ENCODE measurements at places on chromosomes 2 and 18.

DNA sequence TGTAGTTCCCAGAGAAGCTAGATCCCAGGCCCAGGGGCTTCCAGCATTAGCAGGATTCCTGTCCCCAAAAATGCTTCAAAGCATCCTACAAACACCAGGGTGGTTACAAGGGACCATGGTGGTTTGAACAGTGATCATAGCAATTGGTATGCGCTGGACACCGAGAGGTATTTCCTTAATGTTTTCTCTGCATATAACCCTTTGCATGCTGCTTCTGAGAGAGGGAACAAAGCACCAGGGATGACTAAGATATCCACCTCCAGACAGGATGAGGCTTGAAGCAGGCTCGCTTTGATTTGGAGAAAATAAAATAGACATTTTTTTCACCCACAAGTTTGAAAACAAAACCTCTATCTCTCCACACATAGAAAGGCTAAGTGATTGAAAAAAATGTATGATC, 50.5 kb upstream of the TSPYL6 start:
- DNase-seq = no peak

DNA sequence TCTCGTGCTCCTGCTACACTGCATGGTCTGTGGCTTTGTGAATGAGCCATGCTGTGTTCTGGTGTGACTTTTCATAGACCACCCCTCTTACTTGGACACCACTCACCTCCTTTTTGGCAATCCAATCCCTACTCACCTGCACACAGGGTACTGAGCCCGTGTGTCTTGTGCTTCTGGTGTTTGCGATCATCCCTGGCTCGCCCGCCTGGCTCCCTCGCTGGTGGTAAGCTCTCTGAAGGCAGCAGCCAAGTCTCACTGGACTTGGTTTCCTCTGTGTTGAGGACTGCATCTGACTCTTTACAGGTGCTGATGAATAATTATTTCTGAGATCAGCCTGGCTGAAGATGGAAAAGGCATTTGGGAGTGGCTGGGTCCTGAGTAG, 276.8 kb downstream of the TSN start:
- no peak for DNase-seq

DNA sequence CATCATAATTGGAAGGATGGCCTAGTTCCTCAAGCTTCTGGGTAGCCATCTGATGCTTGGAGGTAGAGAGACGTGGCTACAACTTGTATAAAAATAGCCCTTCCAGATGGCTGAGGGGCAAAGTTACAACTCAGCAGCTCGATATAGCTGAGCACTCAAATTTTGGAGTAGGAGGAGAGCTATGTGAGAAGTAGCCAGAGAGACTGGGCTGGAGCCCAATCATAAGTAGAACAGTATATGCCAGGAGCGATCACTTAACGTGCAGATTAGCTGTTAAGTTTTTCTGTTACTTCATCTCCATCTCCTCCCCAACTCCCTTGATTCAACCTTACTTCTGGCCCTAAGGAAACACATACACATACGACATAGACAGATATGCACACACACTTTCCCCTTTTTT, 28.8 kb downstream of the CNRIP1 start:
- no peak for DNase-seq

DNA sequence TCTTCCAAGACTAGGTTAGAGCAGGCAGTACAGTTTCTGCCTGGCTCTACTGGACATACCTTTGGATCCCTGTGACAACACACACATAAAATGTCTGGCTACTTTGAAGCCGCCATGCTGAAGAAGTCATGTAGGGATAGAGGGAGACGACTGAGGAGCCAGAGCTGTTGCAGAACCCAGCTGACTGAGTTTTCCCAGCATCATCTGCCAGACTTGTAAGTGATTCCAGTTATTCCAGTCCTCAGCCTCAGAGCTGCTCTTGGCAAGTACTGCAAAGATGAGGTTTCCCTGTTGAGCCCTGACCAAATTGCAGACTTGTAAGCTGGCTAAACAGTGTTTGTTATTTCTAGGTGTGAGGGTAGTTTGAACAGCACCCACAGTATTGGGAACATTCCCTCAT, 31.5 kb upstream of the TSPYL6 start:
- DNase-seq = no peak

DNA sequence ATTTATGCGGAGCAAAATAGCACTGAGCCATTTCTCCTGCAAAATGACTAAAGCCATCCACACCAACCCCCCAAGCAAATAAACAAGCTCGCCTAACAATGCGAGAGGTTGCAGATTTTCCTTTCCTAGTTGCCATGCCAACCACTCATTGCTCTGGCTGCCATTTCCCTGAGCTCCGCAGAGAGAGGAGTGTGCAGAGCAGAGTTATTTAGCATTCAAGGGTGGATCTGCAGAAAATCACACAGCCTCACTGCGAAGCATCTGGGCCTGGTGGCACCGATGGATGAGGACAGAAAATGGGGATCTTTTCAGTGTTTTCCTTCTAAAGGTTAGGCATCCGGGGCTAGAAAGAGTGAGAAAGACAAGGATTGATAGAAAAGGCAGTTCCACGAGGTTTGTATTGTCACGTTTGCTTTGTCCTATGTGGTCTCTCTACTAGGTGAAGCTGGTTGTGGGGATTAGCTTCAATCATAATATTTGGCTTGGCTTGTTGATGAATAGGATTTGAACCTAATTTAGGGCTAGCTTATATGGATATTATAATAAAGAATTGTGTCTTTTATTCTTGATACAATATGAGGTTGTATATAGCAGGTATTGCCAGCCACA, 110.2 kb upstream of the UNC80 start:
- DNase-seq = no peak

DNA sequence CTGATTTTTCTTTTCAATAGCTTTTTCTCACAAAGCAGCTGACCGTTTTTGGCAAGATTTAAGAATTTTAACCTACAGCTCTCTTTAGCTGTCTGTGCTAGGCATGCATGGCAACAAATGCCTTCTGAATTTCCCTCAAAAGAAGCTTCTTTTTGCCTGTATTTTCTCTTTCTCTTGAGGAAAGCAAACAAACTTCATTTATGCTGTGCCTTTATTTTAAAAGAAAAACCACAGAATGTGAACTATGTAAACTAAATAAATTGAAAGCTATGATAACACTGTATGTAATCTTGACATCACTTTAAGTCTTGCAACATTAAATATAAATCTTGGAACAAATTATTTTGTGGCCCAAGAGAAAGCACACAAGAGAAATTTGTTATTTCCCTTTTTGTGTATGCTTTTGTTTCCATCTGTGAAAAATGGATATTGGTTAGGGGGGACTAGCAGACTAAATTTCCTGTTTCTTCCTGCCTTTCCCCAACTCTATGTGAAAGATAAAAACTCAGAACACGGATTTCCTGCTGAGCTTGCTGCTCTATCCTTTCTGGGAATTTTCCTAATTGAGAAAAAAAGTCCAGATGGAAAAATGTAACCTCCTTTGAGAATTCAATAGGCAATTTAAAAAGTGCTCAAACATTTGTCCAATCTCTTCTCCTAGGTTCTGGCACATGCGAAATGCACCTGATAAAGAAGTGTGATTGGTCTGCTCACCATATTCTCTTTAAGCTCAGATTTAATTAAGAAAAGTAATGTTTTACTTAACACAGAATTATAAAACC, 20.9 kb upstream of the TFPI start:
- no peak for DNase-seq

GRCh38 chr18:43267818-43268217, 9.5 kb downstream of the SYT4 start:
- no peak for DNase-seq

- no peak for DNase-seq
Measured at GRCh38 chr2:213089438-213089837, 62.0 kb downstream of the IKZF2 start.

All from activated CD8-positive, alpha-beta T cell treated with anti-CD3 and anti-CD28 coated beads, Interleukin-2, amount 10 ng/mL, durations not matched to agents 7 days and 5 days (primary cell).